Bronchial smooth muscle cell (primary cell): ENCODE measurements at places on chromosomes 6 and 20. TPM values are rescaled to one million over a fixed set of nuclear protein-coding genes. Genes with fewer than 3 reads are reported as not detected.

Gene MEI4
- not detected in 2 replicates for total RNA-seq

Gene RBL1
- 4.1 and 8.3 TPM in 2 replicates for total RNA-seq

Gene CASS4
- 3.0 and 5.0 TPM in 2 replicates for total RNA-seq

Gene PRICKLE4
- 0.16 TPM in 1 of 2 replicates, not detected in the other for total RNA-seq

Gene ZKSCAN4
- 5.5 and 7.3 TPM in 2 replicates for total RNA-seq

Gene CLIC1
- 521 and 664 TPM in 2 replicates for total RNA-seq

Gene SYNDIG1
- total RNA-seq = not detected in 2 replicates
